ENCODE measurements at places on chromosomes 4 and X.
A peak's percentile ranks its signal among the peaks of the same experiment; 100 is the strongest.

GRCh38 chr4:146674829-146675570, 36.3 kb downstream of the POU4F2 start:
- H3K36me3 ChIP-seq, result no peaks in the 10 kb centered on the region
- no peak for DNase-seq
- H3K27me3 ChIP-seq, result no peaks in the 10 kb centered on the region
- H3K27ac ChIP-seq, result no peak overlapping the region
- no peaks in the 10 kb centered on the region for H3K4me1 ChIP-seq

DNA sequence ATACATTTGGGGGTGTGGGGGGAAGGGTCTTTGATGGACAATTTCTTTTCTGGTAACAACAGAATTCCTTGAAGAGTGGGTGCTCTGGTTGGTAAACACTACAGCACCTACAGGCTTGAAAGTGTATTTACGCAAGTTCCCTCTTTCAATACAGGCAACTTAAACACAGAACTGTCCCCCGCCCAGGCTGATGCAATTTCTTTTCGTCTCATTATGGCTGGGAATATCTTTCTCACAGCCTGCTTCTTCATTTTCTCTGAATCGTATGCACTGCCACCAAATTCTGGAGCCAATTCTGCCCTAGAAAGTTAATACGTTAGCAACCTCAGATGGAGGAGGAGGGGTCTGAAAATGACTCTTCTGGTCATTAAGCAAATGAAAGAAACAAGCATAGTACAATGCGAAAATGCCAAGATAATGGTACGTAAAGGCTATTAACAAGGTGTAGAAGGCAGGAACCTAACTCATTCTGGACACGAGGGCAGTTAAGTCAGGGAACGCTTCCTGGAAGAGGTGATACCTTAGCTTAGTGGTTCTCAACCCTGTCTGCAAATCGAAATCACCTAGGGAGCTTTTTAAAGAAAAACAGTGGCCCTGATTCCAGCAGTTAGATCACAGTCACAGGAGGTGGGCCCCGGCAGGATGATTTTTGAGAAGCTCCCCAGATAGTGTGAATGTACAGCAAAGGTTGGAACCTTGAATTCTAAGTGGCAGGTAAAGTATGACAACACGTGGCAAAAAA, 1.0 kb downstream of the AGA start:
- H3K4me3 ChIP-seq, result peak overlapping the region; percentile 85
- H3K36me3 ChIP-seq, result no peaks in the 10 kb centered on the region
- no peaks in the 10 kb centered on the region for H3K27me3 ChIP-seq

- no peak overlapping the region for H3K27ac ChIP-seq
- no peak for DNase-seq
- H3K27me3 ChIP-seq, result peaks cover 1% of the 10 kb centered on the region
- no peaks in the 10 kb centered on the region for H3K36me3 ChIP-seq
These were observed 13.1 kb downstream of the C4orf50 start for GRCh38 chr4:6005175-6005574.

- no peaks in the 10 kb centered on the region for H3K36me3 ChIP-seq
- H3K4me3 ChIP-seq, result no peak overlapping the region
- H3K4me1 ChIP-seq, result no peaks in the 10 kb centered on the region
- H3K27me3 ChIP-seq, result no peaks in the 10 kb centered on the region
- H3K27ac ChIP-seq, result no peak overlapping the region
- DNase-seq, result no peak
These were observed 113.4 kb upstream of the LIMCH1 start for GRCh38 chr4:41424522-41424921.

DNA sequence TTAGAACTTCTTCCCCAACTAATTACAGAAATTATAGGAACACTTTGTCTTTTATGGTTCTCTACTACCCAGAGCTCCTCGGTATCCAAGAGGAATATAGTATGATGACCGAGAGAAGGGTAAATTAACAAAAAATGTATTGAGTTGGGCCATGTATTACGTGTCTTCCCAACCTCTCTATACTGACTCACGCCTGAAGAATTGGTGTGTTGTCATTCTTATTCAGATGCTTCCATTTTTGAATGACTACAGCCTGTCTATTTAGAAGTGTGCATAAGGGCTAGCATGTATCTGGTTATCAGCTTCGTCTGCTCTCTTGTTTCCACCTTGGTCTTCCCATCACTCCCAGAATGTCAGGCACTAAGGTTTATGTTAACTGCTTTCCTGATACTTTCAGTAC, 24.5 kb upstream of the SCD5 start:
- H3K4me1 ChIP-seq, result no peaks in the 10 kb centered on the region
- H3K27ac ChIP-seq, result no peak overlapping the region
- H3K36me3 ChIP-seq, result peaks cover 2% of the 10 kb centered on the region

- no peak overlapping the region for H3K4me3 ChIP-seq
- no peak overlapping the region for H3K27ac ChIP-seq
- no peak for DNase-seq
- no peaks in the 10 kb centered on the region for H3K4me1 ChIP-seq
- H3K36me3 ChIP-seq, result no peaks in the 10 kb centered on the region
These were observed 206.1 kb downstream of the SLC39A8 start for GRCh38 chr4:102139132-102139573.

- H3K27ac ChIP-seq, result peak overlapping the region; percentile 95
- DNase-seq, result no peak
- no peaks in the 10 kb centered on the region for H3K27me3 ChIP-seq
- H3K36me3 ChIP-seq, result no peaks in the 10 kb centered on the region
- H3K4me1 ChIP-seq, result peaks cover 7% of the 10 kb centered on the region
These were observed 10.5 kb upstream of the TIGD2 start for GRCh38 chr4:89100853-89101252.

GRCh38 chr4:19241895-19242294, 1009.8 kb upstream of the SLIT2 start:
- no peak overlapping the region for H3K27ac ChIP-seq
- DNase-seq, result no peak
- H3K36me3 ChIP-seq, result no peaks in the 10 kb centered on the region
- H3K4me3 ChIP-seq, result no peak overlapping the region
- no peaks in the 10 kb centered on the region for H3K4me1 ChIP-seq
- H3K27me3 ChIP-seq, result no peaks in the 10 kb centered on the region

DNA sequence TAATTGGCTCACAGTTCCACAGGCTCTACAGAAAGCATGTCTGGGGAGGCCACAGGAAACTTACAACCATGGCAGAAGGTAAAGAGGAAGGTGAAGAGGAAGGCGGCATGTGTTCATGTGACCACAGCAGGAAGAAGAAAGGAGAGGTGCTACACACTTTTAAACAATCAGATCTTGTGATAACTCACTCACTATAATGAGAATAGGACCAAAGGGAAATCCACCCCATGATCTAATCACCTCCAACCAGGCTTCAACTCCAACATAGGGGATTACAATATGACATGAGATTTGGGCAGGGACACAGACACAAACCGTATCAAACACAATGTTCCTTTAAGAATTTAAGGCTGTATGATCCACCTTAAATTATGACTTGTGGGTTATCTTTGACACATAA, 10.5 kb upstream of the PGM2 start:
- H3K27ac ChIP-seq, result no peak overlapping the region
- H3K4me3 ChIP-seq, result no peak overlapping the region
- DNase-seq, result no peak
- no peaks in the 10 kb centered on the region for H3K27me3 ChIP-seq
- H3K36me3 ChIP-seq, result no peaks in the 10 kb centered on the region

DNA sequence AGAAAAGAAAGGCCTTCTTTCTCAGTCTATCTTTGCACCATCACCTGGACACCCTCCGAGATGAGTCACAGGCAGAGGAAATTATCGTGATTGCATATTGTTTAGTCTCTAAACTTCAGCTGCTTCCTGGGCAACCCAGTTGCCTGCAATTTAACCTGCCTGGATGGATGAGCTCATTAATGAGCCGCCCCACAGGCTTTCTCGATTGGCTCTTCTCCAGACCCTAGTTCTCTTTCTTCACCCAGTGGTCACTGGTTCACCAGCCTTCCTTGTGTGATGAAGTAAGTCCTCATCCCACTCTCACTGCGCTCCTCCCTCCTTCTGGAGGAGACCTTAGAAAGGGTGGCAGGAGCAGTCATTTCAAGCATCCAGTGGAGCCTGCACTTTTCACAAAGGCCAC, 94.4 kb downstream of the SOWAHB start:
- no peaks in the 10 kb centered on the region for H3K4me1 ChIP-seq
- H3K27ac ChIP-seq, result no peak overlapping the region
- no peaks in the 10 kb centered on the region for H3K36me3 ChIP-seq
- DNase-seq, result no peak
- no peaks in the 10 kb centered on the region for H3K27me3 ChIP-seq

- DNase-seq, result no peak
- H3K4me1 ChIP-seq, result no peaks in the 10 kb centered on the region
- H3K27ac ChIP-seq, result no peak overlapping the region
These were observed 207.4 kb upstream of the JADE1 start for GRCh38 chr4:128601991-128602695.

GRCh38 chrX:131704136-131704695, 160.3 kb downstream of the OR13H1 start:
- no peaks in the 10 kb centered on the region for H3K27me3 ChIP-seq
- H3K4me3 ChIP-seq, result peak overlapping the region; percentile 61
- H3K27ac ChIP-seq, result peak overlapping the region; percentile 74
- H3K36me3 ChIP-seq, result no peaks in the 10 kb centered on the region
- peak; percentile 87 for DNase-seq

GRCh38 chrX:118593407-118593806, 97.8 kb downstream of the DOCK11 start:
- H3K27ac ChIP-seq, result no peak overlapping the region
- H3K4me1 ChIP-seq, result no peaks in the 10 kb centered on the region
- no peak overlapping the region for H3K4me3 ChIP-seq
- H3K27me3 ChIP-seq, result no peaks in the 10 kb centered on the region

GRCh38 chr4:21592970-21593670, 355.5 kb downstream of the KCNIP4 start:
- DNase-seq, result no peak
- H3K27ac ChIP-seq, result no peak overlapping the region
- H3K4me1 ChIP-seq, result no peaks in the 10 kb centered on the region
- no peaks in the 10 kb centered on the region for H3K27me3 ChIP-seq

DNA sequence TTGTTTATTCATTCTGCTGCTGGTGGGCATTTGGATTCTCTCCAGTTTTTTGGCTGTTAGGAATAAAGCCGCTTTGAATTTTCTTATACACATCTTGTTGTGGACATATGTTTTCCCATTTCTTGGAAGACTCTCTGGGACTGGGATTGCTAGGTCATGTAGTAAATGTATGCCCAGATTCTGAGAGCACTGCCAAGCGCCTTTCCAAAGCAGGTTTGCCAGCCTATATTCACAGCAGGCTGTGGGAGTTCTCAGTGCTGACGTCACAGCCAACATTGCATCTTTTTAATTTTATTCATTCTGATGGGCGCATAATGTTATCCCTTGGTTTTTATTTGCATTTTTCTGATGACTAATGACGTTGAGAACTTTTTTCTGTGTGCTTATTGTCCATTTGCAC, 24.1 kb downstream of the TMEM271 start:
- no peak overlapping the region for H3K4me3 ChIP-seq
- no peak overlapping the region for H3K27ac ChIP-seq
- DNase-seq, result no peak
- no peaks in the 10 kb centered on the region for H3K36me3 ChIP-seq
- H3K27me3 ChIP-seq, result no peaks in the 10 kb centered on the region
- no peaks in the 10 kb centered on the region for H3K4me1 ChIP-seq

- no peak overlapping the region for H3K4me3 ChIP-seq
- H3K36me3 ChIP-seq, result no peaks in the 10 kb centered on the region
- DNase-seq, result no peak
- H3K4me1 ChIP-seq, result no peaks in the 10 kb centered on the region
- no peak overlapping the region for H3K27ac ChIP-seq
- H3K27me3 ChIP-seq, result no peaks in the 10 kb centered on the region
These were observed 3.4 kb downstream of the HTT-AS start for GRCh38 chr4:3070709-3071500.

- H3K27me3 ChIP-seq, result no peaks in the 10 kb centered on the region
- peaks cover 5% of the 10 kb centered on the region for H3K4me1 ChIP-seq
- no peak overlapping the region for H3K27ac ChIP-seq
- no peak overlapping the region for H3K4me3 ChIP-seq
These were observed 20.8 kb downstream of the CNOT6L start for GRCh38 chr4:77798385-77798784.

- DNase-seq, result no peak
- no peak overlapping the region for H3K27ac ChIP-seq
- H3K4me1 ChIP-seq, result no peaks in the 10 kb centered on the region
- no peaks in the 10 kb centered on the region for H3K27me3 ChIP-seq
- no peak overlapping the region for H3K4me3 ChIP-seq
- H3K36me3 ChIP-seq, result no peaks in the 10 kb centered on the region
These were observed 516.2 kb downstream of the KCTD8 start for GRCh38 chr4:43932448-43932847.

DNA sequence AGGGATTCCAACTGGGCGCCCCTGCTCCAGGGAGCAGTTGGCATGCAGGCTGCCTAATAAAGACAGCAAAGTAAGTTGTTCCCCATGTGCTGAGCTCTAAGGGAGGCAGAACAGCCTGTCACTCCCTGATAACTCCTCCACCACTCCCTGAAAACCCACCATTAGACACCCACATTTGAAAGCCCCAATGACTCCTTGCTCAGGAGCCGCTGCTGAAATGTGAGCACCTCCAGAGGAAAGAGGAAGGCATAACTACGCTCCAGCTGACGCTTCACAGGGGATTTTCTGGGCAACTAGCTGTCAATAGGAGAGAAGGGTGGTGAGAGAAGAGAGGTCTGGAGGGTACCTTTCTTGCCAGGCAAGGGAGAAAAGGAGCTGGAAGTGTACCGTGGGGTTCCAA, 62.5 kb downstream of the NPY1R start:
- no peak for DNase-seq
- no peak overlapping the region for H3K27ac ChIP-seq
- H3K4me1 ChIP-seq, result no peaks in the 10 kb centered on the region

- no peak for DNase-seq
- H3K27ac ChIP-seq, result no peak overlapping the region
- H3K27me3 ChIP-seq, result no peaks in the 10 kb centered on the region
- H3K4me3 ChIP-seq, result no peak overlapping the region
- peaks cover 3% of the 10 kb centered on the region for H3K4me1 ChIP-seq
These were observed 26.6 kb upstream of the HTRA3 start for GRCh38 chr4:8242782-8243560.

- DNase-seq, result peak; percentile 64
- H3K36me3 ChIP-seq, result no peaks in the 10 kb centered on the region
- H3K4me3 ChIP-seq, result no peak overlapping the region
- H3K27me3 ChIP-seq, result no peaks in the 10 kb centered on the region
- H3K27ac ChIP-seq, result peak overlapping the region; percentile 62
These were observed 558.2 kb upstream of the DIPK2B start for GRCh38 chrX:45758738-45759397.

GRCh38 chr4:93834249-93835066, 5.9 kb downstream of the ATOH1 start:
- no peaks in the 10 kb centered on the region for H3K36me3 ChIP-seq
- H3K4me3 ChIP-seq, result no peak overlapping the region
- H3K27me3 ChIP-seq, result peaks cover 10% of the 10 kb centered on the region
- no peaks in the 10 kb centered on the region for H3K4me1 ChIP-seq
- DNase-seq, result no peak
- no peak overlapping the region for H3K27ac ChIP-seq

DNA sequence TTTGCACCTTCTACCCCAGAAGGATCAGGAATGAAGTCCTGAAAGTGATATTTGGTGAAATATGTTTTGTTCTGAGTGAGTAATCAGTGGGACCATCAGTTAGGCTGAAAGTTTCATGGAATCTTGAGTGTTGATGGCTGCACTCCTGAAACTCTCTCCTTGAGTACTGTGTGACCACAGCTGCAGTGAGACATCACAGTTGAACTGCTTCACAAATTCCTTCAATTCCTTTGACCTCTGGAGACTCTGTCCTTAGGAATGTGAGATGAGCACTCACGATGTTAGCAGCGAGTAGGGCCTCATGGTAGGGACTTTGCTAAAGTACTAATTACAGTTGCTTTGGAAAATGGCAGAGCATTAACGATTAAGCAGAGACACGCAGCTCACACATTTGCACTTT, 142.9 kb upstream of the SLC4A4 start:
- H3K27me3 ChIP-seq, result no peaks in the 10 kb centered on the region
- DNase-seq, result no peak
- no peaks in the 10 kb centered on the region for H3K4me1 ChIP-seq
- H3K4me3 ChIP-seq, result no peak overlapping the region
